Ascending aorta (tissue), 2 donors: ENCODE measurements at places on chromosomes 1 and 21.

DNA sequence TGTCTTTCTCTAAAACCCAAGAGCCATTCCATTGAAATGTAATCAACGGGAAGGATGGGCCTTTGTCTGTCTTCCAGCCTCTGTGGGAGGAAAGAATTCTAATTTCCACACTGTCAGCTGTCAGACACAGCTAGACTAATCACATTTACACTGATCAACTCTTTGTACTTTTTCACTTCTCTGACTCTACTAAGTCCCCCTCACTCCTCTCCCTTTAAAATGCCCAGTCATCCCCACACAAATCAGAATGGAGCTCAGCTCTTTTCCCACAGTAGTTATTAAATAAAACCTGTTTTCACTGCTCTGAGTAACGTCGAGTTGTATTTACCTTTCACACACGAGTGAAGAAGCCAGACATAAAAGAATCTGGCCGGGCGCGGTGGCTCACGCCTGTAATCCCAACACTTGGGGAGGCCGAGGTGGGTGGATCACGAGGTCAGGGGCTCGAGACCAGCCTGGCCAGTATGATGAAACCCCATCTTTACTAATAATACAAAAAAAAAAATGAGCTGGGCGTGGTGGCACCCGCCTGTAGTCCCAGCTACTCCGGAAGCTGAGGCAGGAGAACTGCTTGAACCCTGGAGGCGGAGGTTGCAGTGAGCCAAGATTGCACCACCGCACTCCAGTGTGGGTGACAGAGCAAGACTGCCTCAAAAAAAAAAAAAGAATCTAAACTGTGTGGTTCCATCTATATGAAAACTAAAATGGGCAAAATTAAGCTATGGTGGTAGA lies 13.3 kb downstream of the ZBTB8OS start:
- no peak overlapping the region for H3K4me3 ChIP-seq
- no peaks in the 10 kb centered on the region for H3K27me3 ChIP-seq
- peaks cover 10% of the 10 kb centered on the region for H3K36me3 ChIP-seq

DNA sequence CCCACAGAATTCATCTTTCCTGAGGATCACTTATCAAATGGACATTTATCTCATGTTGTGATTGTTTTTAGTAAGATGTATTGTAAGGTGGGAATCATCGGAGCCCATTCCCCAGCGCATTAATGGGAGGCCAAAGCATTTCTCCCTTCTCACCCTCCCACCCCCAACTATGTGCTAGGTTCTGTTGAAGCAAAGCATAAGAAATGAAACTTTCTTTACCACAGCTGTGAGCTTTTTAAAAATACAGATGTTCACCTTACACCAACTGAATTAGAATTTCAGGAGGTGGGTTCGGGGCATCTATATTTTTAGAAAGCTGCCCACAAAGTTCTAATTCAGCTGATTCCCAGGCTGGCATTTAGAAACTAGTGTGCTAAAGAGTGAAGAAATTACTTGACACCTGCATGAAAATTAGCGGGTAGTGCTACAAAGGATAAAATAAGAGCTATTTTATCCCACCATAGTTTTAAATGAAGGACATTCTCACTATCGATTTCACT lies 26.3 kb downstream of the UAP1 start:
- H3K36me3 ChIP-seq: peaks cover 43% of the 10 kb centered on the region
- no peak overlapping the region for H3K4me3 ChIP-seq
- no peaks in the 10 kb centered on the region for H3K4me1 ChIP-seq
- H3K27ac ChIP-seq: no peak overlapping the region

GRCh38 chr21:38433471-38433870 lies 64.8 kb downstream of the ERG start:
- no peaks in the 10 kb centered on the region for H3K36me3 ChIP-seq
- no peak overlapping the region for H3K4me3 ChIP-seq
- peaks cover 49% of the 10 kb centered on the region for H3K4me1 ChIP-seq
- DNase-seq: no peak

- H3K27me3 ChIP-seq: no peaks in the 10 kb centered on the region
- H3K4me3 ChIP-seq: no peak overlapping the region
- H3K27ac ChIP-seq: no peak overlapping the region
- no peaks in the 10 kb centered on the region for H3K4me1 ChIP-seq
- H3K36me3 ChIP-seq: no peaks in the 10 kb centered on the region
Observed at GRCh38 chr1:83802460-83803152, 196.3 kb downstream of the TTLL7 start.

DNA sequence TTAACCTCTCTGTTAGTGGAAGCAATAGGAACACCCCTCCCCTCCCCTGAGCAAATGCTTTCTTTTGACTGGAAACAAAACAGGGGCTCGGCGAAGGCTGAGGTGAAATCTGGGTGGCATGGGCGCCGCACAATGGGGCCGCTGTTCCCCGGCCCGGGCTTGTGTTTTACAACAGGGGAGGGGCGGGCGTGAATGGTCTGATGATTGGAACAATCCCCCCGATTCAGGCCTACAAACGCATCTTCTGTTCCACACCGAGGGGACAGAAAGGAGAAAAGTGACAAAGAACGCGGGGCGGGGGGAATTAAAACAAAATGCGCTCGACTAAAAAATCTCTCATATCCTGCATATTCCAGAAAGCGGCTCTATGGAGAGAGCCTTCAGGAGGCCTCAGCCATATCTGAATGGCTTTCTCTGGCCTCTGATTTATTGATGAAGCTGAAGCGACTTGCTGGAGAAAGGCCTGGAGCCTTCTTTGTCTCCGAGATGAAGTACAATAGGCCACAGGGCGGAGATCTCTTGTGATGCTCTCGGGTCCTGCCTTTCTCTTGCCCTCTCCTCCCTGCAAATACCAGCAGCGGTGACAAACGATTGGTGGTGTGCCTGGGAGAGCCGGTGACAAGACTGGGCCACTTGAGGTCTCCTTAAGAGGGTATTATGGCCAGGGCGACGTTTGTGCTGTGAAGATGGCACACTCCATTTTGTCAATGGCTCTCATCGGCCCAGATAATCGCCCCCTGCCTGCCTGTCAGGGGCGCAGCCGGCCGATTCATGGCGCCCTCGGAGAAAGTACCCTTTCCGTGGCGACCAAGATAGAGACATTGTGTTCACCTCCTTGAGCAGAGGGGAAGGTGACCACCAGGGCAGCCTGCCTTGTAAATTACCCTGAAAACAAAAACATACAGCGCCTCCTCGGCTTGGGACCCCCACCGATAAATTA lies 47.1 kb upstream of the OLIG2 start:
- H3K36me3 ChIP-seq: no peaks in the 10 kb centered on the region
- no peak overlapping the region for H3K4me3 ChIP-seq
- no peak overlapping the region for H3K27ac ChIP-seq
- no peak for DNase-seq
- H3K27me3 ChIP-seq: no peaks in the 10 kb centered on the region

DNA sequence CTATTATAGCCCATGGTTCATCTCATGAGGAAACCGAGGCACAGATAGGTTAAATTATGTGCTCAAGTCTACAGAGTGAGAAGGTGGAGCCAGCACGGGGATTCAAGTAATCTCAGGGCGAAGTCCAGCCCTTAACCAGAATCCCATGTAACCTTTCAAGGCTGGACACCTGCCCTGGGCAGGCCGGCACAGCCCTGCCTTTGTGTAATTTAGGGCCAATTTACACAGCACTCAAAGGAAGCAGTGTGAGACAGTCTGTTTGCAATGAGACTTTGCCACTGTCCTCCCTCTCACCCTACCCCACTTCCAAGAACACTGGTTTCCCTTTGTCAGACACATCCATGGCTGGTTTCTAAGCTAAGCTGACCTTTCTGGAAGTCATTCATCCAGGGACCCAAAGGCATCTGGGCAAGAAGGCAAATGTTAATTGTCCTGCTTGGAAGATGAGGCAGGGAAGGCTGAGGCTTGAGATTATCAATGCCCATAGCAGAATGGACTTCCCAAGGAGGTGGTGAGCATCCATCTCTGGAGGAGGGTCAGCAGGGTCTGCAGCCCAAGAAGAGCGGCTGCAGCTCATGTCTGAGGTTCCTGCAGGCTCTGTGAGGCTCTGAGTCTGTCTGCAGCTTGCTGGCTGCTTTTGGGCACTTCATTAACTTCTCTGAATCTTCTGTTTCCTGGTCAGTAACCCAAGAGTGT lies 159.2 kb downstream of the TRABD2B start:
- H3K27me3 ChIP-seq: no peaks in the 10 kb centered on the region
- H3K27ac ChIP-seq: peak overlapping the region; percentile 77
- H3K4me1 ChIP-seq: peaks cover 20% of the 10 kb centered on the region
- no peak for DNase-seq
- H3K4me3 ChIP-seq: no peak overlapping the region

DNA sequence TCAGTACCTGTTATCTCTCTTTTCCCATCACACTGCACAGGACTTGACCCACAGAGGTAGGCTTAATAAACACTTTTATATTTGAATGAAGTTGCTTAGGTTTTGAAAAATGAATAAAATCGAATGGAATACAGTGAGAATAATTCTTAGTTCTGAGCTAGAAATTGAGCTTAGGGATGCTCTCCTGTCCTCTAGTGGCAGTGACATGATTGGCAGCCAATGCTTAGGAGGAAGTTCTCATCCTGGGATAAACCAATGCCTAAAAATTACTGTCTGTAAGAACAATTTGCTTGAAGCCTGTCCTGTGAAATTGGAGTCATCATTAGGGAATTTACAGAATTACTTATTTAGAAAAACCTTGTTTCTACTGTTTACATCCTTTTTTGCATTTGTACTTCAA lies 21.3 kb upstream of the CYP4X1 start:
- H3K27ac ChIP-seq: no peak overlapping the region
- H3K4me3 ChIP-seq: no peak overlapping the region
- no peaks in the 10 kb centered on the region for H3K36me3 ChIP-seq
- no peak for DNase-seq

GRCh38 chr1:9279172-9279840 lies 13.4 kb upstream of the SPSB1 start:
- no peak overlapping the region for H3K4me3 ChIP-seq
- peak overlapping the region; percentile 58 for H3K27ac ChIP-seq

DNA sequence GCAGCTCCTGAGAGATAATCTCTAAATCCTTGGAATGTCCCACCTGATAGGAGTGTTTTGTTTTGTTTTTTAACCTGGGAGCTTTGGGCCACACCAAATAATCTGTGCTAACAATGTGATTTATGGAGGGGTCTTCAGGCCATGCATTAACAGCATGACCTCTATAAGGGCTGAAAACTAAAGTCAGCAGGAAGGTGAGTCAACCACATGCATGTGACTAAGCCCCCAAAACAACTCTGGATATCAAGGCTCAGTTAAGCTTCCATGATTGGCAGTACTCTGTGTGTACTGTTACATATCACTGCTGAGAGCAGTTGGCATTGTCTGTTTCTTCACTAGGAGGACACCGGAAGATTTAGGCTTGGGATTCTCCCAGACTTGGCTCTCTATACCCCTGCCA lies 10.7 kb downstream of the AUNIP start:
- H3K27ac ChIP-seq: no peak overlapping the region
- no peaks in the 10 kb centered on the region for H3K27me3 ChIP-seq
- no peaks in the 10 kb centered on the region for H3K4me1 ChIP-seq
- no peak for DNase-seq

DNA sequence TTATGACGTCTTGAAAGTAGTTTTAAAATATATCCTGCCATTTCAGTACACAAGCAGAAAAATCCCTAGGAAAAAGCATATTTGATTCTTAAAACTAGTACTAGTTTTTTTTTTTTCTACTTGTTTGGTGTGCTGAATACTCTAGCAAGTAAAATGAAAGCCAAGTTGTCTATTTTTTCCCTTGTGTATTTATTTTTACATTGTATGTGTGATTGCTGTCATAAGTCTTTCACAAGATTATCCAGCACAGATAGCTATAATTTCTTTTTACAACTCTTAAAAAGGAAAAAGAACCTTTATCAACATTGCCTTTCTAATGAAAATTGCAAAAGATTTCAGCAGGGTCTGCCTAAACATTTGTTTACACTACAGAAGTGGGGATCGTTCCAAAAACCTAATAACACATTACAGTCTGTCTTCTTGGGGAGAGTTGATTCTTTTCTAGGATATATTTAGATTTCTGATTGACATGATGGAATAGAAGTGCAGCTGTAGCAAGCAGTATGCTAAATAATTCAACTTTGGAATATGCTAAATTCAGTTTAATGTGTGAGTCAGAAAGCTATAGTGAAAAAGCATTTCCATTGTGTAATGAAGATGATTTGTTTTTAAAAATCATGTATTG lies 2.5 kb downstream of the DR1 start:
- peak overlapping the region; percentile 99 for H3K4me3 ChIP-seq
- no peaks in the 10 kb centered on the region for H3K36me3 ChIP-seq
- no peaks in the 10 kb centered on the region for H3K4me1 ChIP-seq
- H3K27me3 ChIP-seq: no peaks in the 10 kb centered on the region
- DNase-seq: no peak

DNA sequence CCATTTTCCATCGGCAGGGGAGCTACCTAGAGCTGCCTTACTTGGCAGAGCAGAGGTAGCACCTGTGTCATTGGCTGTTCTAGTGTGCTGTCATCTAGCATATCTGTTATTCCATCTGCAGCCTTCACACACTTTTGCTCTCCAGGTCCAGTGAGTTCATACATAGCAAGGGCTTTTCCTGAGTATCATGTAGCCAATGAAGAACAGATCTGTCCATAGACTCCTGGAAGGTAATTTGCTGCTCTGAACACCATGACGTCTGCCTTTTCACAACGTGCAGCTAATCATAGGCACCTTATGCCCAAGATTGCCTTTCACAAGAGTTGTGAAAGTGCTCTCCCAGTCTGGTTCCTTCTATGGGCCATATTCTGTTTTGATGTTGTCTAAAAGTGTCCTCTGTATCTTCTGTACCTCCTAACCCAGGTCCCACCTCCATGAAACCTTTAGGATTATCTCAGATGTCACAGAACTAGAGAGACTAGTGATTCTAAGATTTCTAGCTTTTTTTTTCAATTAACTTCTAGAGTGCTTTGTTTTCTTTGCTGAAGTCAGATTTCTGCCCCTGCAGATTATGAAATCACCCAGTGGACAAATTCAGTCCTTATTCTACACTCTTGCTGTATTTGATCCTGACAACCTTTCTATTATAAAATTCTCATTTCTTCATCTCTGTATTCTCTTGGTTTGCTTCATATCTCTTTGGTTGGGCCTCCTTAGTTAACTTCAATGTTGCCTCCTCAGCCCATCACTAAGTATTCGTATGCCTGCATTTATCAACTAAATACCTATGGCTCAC lies 134.8 kb downstream of the PBX1 start:
- H3K36me3 ChIP-seq: no peaks in the 10 kb centered on the region
- no peak overlapping the region for H3K27ac ChIP-seq
- no peak overlapping the region for H3K4me3 ChIP-seq
- no peaks in the 10 kb centered on the region for H3K4me1 ChIP-seq
- no peaks in the 10 kb centered on the region for H3K27me3 ChIP-seq

- H3K27ac ChIP-seq: peak overlapping the region; percentile 97
- peaks cover 14% of the 10 kb centered on the region for H3K4me1 ChIP-seq
- peaks cover 4% of the 10 kb centered on the region for H3K36me3 ChIP-seq
- no peak for DNase-seq
Observed at GRCh38 chr1:15684468-15685291, 560 bp downstream of the PLEKHM2 start.

DNA sequence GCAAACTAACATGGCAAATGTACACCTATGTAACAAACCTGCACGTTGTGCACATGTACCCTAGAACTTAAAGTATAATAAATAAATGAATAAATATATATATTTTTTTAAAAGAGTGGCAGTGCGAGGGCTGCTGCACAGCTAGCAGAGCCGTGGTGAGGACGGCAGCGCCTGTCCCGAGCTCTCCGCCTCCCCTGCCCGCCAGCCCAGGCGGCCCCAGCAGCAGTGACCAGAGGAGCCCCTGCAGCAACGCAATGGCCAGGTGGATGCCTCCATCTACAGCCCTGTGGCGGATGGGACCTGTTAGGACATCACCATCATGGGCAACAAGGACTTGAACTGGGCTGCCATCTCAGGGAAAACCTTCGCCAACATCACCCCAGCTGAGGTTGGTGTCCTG lies 351.9 kb downstream of the FAM72C start:
- H3K36me3 ChIP-seq: no peaks in the 10 kb centered on the region
- no peaks in the 10 kb centered on the region for H3K4me1 ChIP-seq
- H3K27ac ChIP-seq: no peak overlapping the region
